ENCODE measurements at places on chromosomes 6 and 20.

- peak; percentile 86 for DNase-seq
Measured at GRCh38 chr6:134295953-134296553, 21.9 kb downstream of the SGK1 start.

- no peak for DNase-seq
Measured at GRCh38 chr6:35736253-35736894, 458 bp upstream of the ARMC12 start.

DNA sequence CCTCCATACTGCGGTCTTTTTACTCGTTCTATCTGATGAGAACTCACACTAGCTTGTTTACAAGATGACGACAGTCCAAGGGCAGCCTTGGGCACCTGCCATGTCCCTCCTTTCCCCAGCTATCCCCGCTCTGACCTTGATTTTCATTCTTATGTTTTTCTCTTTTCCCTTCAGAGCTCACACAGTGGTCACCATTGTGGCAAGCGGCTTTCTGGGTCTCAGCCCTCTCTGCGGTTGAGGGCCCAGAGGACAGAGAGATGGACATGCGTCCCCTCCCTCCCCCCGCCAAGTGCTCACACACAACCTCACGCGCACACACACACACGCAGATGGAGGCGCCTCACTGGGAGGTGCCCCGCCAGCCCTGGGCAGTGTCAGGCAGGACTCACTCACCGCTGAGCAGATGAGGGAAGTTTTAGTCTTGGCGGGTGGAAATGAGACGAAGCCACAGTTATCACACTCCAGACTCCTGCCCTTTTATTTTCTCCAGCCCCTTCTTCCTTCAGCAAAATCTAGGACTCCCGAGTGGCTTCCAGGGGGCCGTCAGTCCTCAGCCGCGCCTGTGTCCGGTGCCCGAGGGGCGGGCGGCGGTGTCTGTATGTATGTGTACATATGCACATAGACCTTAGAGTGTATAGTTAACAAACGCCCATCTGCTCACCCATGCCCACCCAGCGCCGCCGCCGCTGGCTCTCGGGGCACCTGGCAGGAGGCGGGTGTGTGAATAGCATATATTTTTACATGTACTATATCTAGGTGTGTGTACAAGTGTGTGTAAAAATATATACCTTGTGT lies 13.8 kb upstream of the MYL9 start:
- no peak for DNase-seq

- no peak for DNase-seq
Measured at GRCh38 chr20:39066471-39067242, 104.5 kb downstream of the DHX35 start.

- no peak for DNase-seq
Measured at GRCh38 chr6:30781395-30781742, 37.0 kb upstream of the IER3 start.

GRCh38 chr6:3542032-3542640 lies 85.3 kb upstream of the SLC22A23 start:
- DNase-seq = no peak

DNA sequence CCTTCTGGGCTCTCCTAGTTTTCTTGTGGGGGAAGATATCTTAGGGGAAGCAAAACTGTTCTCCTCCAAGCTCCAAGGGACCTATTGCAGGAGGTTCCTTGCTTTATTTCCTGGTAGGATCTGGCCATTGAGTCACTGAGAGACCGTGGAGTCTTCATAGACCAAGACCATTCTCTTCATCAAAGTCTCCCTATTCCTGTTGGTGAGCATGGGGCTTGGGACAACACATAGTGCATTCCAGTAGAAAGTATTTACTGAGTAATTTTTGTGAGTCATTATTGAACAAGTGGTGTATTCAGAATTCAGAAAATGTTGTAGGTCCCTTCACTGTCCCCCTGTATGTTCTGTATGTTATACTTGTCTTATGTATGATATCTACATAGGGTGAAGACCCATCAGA lies 133.6 kb downstream of the CDH26 start:
- no peak for DNase-seq

- DNase-seq = no peak
Measured at GRCh38 chr6:36539814-36540568, 7.3 kb downstream of the STK38 start.

DNA sequence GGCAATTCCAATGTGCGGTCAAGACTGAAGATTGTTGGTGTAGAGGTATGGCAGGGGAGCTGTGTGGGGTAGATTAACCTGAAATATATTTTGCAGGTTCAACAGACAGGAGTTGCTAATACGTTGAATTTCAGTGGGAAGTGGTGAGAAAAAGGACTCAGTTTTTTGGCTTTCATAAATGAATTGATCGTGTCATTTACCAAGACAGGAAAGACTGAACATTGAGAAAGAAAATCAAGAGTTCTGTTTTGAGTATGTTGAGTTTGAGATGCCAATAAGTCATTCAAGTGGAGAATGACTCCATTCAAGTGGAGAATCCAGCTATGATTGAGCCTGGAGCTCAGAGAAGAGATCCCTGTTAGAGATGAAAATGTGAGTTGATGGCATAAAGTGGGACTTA lies 31.1 kb downstream of the NFYA start:
- no peak for DNase-seq

GRCh38 chr20:35568645-35569044 lies 26.8 kb downstream of the ERGIC3 start:
- DNase-seq = no peak

- no peak for DNase-seq
Measured at GRCh38 chr20:40317156-40317790, 371.8 kb downstream of the MAFB start.

GRCh38 chr6:101435038-101435437 lies 41.5 kb downstream of the GRIK2 start:
- no peak for DNase-seq

GRCh38 chr6:125728739-125729138 lies 20.7 kb upstream of the HEY2 start:
- no peak for DNase-seq

- no peak for DNase-seq
Measured at GRCh38 chr20:8039042-8039441, 19.5 kb upstream of the TMX4 start.

- DNase-seq = no peak
Measured at GRCh38 chr6:116096979-116097816, 3.5 kb upstream of the NT5DC1 start.

DNA sequence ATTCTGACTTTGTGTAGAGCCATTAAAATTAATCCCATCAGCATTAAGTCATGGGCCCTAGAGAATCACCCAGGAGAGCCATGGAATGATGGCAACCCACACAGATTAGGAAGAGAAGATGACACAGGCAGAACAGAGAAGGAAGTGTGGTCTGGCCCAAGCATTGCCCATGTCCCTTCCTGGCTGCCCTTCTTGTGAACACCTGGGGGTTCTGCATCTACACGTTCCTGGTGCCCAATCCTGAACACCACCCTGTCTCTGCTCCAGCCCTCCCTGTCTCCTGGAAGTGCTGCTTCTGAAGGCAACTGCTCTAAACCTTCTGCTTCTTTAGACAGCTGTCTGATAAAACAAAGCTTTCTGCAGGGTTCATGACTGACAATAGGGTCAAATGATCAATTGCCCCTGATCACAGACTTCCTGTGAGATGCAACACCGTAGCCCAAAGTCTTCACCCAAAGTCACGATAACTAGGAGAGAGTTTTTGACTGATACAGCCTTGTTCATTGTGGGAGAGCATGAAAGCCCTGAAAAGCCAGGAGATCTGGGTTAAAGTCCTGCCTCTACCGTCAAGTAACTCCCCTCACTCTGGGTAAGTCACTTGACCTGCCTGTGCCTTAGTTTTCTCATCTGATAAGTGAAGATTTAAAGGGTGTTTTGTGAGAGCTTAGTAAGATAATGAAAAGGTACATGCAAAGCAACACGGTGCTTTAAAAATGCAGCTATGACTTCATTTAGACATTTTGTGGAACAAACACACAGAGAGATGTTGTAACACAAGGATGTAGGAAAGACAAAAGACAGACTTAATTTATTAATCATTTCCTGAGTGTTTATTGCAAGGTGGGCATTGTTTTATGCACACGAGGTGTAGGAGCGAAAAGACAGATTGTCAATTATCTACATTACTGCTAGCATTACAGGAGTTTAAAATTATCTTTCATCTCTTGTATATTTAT lies 291.2 kb upstream of the STXBP5 start:
- no peak for DNase-seq

DNA sequence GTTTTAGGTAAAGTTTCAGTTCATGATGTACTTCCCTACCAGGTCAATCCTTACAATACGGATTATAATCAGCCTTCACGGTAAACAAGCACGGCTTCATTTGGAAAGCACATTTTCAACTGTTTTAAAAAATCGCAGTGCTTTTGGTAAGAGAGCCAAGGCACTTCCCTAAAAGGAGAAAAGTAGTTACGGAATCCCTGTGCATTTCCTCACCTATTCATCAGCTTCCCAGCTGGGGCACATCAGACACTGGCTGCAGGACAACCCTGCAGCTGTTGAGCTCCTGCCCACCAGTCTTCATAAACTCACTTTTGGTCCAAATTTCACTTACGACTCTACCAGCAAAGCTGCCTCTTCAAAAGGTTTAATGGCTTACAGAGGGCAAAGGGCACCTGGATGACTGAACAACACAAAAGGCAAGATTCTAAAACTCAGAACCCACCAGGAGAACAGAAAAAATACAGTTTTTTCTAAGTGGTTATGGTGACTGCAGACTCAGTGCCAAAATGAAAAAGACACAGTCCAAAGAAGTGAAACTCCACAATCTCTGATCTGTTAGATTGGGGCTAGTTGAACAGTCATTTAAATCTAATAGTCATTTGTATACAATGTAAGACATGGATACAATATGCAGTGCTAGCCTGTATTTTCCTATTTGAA lies 7.5 kb downstream of the SNX5 start:
- no peak for DNase-seq

DNA sequence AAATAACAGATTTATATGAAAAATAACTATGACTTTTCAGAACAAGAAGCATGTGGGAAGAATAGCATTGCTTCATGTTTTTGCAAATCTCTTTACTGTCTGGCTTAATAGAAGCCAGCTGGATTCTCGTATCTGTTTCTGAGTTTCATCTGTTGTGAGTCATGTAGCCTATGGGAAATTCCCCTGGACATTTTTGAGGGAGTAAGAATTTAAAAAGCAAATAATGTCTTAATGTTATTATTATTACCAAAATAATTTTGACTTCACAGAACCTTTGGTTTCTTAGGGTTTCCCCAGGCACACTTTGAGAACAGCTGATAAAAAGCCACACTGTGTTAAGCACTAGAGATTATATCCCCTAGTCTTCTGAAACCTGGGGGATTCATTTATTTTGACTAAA lies 75.8 kb downstream of the SYCP2L start:
- peak; percentile 59 for DNase-seq

GRCh38 chr6:57147955-57148858 lies 23.9 kb upstream of the BAG2 start:
- DNase-seq = no peak

- DNase-seq = no peak
Measured at GRCh38 chr6:116954335-116954734, 77.3 kb downstream of the RFX6 start.

GRCh38 chr6:161151660-161152526 lies 122.0 kb downstream of the AGPAT4 start:
- DNase-seq = no peak

DNA sequence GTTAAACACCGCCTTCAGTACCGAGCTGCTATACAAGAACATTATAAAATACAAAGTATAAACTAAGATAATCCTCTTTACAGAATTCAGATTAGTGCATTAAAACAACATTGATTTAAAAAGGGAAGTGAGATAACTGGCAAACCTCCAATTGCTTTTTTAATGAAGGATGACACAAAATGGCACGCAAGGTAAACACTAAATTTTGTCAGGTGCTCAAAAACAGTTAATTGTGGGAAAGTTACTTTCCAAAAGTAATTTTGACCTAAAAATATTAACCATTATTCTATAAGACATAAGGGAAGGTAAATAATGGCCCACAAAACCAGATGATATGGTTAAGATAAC lies 53.3 kb downstream of the STX7 start:
- DNase-seq = no peak

GRCh38 chr6:80163754-80164187 lies 57.3 kb downstream of the BCKDHB start:
- peak; percentile 16 for DNase-seq

DNA sequence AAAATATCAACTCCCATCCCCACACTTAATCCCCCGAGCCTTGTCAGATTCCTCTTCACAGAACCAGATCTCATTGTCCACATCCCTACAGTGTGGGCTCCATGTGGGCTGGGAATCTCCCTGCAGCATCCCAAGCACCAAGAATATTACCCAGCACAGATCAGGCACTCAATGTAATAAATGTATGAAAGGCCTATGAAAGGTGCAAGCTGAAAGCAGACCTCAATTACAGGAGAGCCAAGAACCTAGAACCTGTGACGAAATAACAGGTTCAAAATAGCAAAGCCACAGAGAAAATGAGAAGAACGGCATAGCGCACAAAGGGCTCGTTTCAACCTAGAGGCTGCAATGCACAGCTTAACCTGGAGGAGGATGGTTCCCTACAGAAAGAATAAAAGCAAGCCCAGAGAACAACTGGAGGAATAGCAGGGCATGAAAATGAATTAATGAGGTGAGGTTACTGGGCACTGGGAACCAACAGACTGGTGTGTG lies 3.1 kb downstream of the SLC23A2 start:
- DNase-seq = no peak

DNA sequence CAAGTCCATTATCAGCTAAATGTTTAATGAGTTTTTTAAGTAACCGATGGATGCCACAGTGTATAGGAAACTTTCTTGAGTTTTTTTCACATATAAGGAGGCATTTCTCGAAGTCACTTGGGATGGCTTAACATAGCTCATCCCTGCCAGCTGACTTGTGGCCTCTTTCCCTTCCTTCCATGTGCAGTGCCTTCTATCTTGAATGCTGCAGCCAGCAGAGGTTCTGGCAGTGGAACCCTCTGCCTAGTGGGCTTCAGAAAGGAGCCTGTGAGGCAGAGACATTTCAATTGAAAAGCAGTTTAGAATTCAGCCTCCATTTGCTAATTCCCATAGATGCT lies 51.9 kb downstream of the AKAP12 start:
- no peak for DNase-seq

GRCh38 chr6:4774715-4775493 lies 1.3 kb upstream of the CDYL start:
- no peak for DNase-seq

DNA sequence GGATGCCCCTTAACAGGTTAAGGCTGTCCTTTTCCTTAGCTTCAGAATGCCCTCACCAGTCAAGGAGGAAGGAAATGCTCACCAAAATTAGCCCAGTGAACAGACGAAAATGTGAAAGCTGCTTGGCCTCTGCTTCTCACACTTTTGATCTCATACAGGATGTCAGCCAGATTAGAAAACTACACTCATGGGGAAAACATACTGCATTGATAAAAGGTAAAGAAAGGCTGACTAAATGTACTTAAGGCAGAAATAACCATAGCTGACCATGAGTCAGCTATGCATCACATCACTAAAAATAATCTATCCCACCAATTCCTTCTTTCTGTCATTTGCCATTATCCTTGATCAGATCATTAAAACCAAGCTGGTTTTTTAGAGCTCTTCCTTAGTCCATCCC lies 198.4 kb upstream of the TENT5A start:
- no peak for DNase-seq

DNA sequence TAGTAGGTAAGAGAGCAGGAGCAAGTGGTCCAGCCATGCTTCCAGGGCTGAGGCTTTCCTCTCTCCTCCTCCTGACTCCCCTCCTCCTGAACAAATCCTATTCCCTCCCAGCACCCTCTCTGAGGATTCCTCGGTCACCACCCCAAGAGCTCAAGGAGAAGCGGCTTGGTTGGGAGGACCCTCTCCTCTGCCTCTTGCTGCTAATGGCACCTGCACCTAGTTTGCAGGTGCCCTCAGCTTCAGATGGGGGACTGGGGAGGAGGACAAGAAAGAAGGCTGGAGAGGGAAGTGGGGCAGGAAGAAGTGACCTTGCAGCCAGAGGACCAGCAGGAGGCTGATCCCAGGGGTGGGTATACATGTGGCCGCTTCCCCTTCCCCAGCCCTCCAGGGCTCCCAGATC lies 17.5 kb downstream of the NCR2 start:
- DNase-seq = no peak

Measured in AG09319 (cell line).